ENCODE measurements at places on chromosomes 1 and 21. TPM values are rescaled to one million over a fixed set of nuclear protein-coding genes. Genes with fewer than 3 reads are reported as not detected.

- H3K4me3 ChIP-seq: no peak overlapping the region
- H3K4me1 ChIP-seq: peaks cover 2% of the 10 kb centered on the region
- H3K27ac ChIP-seq: no peak overlapping the region
Measured at GRCh38 chr21:38948377-38949069, 142.8 kb downstream of the ETS2 start.

GRCh38 chr21:30996728-30997127 lies 41.5 kb downstream of the KRTAP19-8 start:
- H3K27me3 ChIP-seq: peaks cover 1% of the 10 kb centered on the region
- no peak overlapping the region for H3K4me3 ChIP-seq
- no peak for DNase-seq
- peaks cover 16% of the 10 kb centered on the region for H3K4me1 ChIP-seq

DNA sequence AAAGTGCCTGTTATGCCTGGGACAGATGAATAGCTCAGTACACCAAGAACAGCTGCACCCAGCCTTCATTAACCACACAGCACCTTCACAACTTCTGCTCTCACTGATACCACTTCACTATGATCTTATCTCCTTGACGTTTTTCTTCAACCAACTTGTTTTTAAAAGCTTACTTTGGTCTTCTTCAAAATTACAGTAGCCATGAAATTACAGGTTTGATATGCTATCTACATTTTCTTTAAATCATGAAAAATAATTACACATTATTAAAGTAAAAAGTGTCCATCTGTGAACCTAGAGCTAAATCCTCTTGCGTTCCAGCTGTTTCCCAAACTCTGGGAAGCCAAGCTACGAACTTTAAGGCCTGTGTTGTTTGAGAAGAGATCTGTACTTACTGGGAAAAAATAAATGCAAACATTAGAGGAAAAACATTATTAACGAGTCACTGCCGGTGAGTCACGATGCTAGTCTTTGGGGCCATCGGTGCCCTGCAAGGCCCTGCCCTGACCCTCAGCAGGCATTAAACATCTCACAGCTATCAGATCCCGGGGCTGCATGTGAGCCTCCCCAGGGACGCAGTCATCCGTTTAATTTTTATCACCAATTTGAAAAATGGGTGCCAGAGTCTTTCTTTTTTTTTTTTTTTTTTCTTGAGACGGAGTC lies 56.3 kb upstream of the GPR153 start:
- no peaks in the 10 kb centered on the region for H3K36me3 ChIP-seq
- peaks cover 5% of the 10 kb centered on the region for H3K4me1 ChIP-seq
- no peak overlapping the region for H3K4me3 ChIP-seq
- DNase-seq: no peak
- no peak overlapping the region for H3K27ac ChIP-seq
- H3K27me3 ChIP-seq: peaks cover 1% of the 10 kb centered on the region

DNA sequence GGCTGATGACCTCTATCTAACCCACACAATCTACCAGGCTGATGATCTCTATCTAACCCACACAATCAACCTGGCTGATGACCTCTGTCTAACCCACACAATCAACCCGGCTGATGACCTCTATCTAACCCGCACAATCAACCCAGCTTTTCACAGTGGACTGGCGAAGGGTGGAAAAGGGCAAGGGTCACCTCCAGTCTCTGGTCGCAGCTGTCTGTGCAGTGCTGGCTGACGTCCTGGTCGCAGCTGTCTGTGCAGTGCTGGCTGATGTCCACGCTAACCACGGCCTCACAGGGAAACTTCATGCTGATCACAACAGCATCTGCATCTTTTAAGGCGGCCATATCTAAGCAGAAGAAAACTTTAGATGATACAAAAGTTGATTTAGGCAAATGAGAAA lies 12.2 kb upstream of the CCDC27 start:
- no peak overlapping the region for H3K4me3 ChIP-seq
- H3K36me3 ChIP-seq: peaks cover 11% of the 10 kb centered on the region
- peaks cover 2% of the 10 kb centered on the region for H3K4me1 ChIP-seq

- H3K36me3 ChIP-seq: no peaks in the 10 kb centered on the region
- DNase-seq: no peak
- no peak overlapping the region for H3K27ac ChIP-seq
- H3K4me3 ChIP-seq: no peak overlapping the region
- H3K4me1 ChIP-seq: peaks cover 5% of the 10 kb centered on the region
- H3K27me3 ChIP-seq: no peaks in the 10 kb centered on the region
Measured at GRCh38 chr1:87743256-87743655, 414.6 kb downstream of the LMO4 start.

DNA sequence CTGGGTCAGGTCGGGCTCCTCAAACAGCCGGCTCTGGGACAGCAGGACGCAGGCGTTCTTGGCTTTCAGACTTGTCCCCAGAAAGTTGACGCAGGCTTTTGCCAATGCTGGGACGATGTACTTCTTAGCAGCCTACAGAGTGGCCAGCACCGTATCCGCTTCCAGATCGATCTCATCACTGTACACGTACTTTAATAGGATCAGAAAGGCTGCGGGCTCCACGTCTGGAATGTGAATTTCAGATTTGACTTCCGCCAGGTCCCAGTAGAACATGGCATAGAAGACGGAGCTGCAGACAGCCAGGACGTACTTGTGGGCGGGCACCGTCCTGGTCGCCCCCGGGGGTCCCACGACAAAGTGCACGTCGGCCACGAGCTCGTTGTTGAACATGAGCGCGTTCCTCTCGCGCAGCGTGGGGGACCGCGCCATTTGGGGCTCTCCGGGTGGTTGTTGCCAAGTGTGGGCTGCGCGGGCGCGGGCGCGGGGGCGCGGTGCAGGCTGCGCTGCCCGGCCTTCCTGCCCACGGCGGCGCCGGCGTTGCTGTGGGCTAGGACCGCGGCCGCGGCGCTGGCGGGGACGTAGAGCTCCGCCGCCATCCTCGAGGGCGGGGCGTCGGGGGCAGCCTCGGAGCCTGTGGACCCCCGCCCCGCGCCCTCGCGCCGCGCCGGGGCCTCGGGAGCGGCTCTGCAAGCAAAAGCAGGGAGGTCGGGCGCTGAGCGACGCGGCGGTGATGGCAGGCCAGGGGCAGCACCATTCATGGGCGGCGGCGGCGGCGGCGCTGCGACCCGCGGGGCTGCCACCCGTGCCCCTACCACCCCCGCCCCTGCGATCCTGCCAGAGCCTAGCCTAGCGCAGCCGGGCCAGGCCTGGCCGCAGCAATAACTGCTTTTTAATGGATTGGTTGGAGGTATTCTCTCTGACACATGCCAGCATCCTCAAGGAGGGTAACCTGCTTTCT lies 10.6 kb downstream of the CNR2 start:
- H3K27me3 ChIP-seq: peaks cover 19% of the 10 kb centered on the region
- no peaks in the 10 kb centered on the region for H3K4me1 ChIP-seq
- no peak overlapping the region for H3K27ac ChIP-seq
- DNase-seq: no peak
- no peak overlapping the region for H3K4me3 ChIP-seq

The NHLH2 gene
- 2.3 TPM for total RNA-seq

The BRINP2 gene
- total RNA-seq: 0.59 TPM

The PRDM16 gene
- 21.4 TPM for total RNA-seq

The RPS27 gene
- 2,665 TPM for total RNA-seq

The TSTD1 gene
- 14.2 TPM for total RNA-seq

The TAS1R1 gene
- not detected for total RNA-seq

The FCRL5 gene
- not detected for total RNA-seq

The CELA3A gene
- total RNA-seq: not detected
